ENCODE measurements at places on chromosomes 6 and 20. TPM values are rescaled to one million over a fixed set of nuclear protein-coding genes. Genes with fewer than 3 reads are reported as not detected.

- no peak overlapping the region for H3K27ac ChIP-seq
- no peak overlapping the region for H3K4me3 ChIP-seq
- DNase-seq: no peak
- H3K36me3 ChIP-seq: no peaks in the 10 kb centered on the region
- H3K4me1 ChIP-seq: no peaks in the 10 kb centered on the region
Observed at GRCh38 chr6:73017476-73017875, 207.8 kb downstream of the KHDC1L start.

Gene TNFRSF6B
- total RNA-seq: not detected

DNA sequence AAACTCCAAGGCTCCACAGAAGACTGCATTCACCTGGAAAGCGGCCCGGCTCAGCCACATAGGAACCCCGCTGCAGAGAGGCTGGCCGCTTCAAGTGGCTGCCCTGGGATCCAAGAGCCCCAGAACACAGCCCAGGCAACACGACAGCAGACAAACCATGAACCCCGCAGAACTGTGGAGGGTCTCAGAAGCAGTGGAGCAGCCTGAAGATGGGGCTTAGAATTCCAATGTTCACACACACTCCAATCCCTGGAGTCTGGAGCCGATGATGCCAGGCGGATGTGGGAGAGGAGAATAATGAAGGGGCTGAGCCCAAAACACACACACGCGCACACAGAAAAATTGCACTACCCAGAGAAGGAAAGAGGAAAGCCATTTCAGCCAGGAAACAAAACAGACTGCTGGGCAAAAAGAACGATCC, 52.4 kb downstream of the NINL start:
- H3K4me1 ChIP-seq: no peaks in the 10 kb centered on the region
- H3K27ac ChIP-seq: no peak overlapping the region
- no peak for DNase-seq
- H3K4me3 ChIP-seq: no peak overlapping the region

Gene COL9A3
- total RNA-seq: not detected

- H3K4me1 ChIP-seq: peaks cover 11% of the 10 kb centered on the region
- no peaks in the 10 kb centered on the region for H3K27me3 ChIP-seq
- H3K27ac ChIP-seq: no peak overlapping the region
- peaks cover 30% of the 10 kb centered on the region for H3K36me3 ChIP-seq
- H3K4me3 ChIP-seq: no peak overlapping the region
Observed at GRCh38 chr20:47659904-47660601, 125.2 kb downstream of the SULF2 start.

- peaks cover 3% of the 10 kb centered on the region for H3K4me1 ChIP-seq
- no peak for DNase-seq
- peaks cover 16% of the 10 kb centered on the region for H3K36me3 ChIP-seq
- H3K27me3 ChIP-seq: no peaks in the 10 kb centered on the region
- H3K4me3 ChIP-seq: no peak overlapping the region
- H3K27ac ChIP-seq: no peak overlapping the region
Observed at GRCh38 chr20:13723011-13723410, 61.7 kb downstream of the ESF1 start.

DNA sequence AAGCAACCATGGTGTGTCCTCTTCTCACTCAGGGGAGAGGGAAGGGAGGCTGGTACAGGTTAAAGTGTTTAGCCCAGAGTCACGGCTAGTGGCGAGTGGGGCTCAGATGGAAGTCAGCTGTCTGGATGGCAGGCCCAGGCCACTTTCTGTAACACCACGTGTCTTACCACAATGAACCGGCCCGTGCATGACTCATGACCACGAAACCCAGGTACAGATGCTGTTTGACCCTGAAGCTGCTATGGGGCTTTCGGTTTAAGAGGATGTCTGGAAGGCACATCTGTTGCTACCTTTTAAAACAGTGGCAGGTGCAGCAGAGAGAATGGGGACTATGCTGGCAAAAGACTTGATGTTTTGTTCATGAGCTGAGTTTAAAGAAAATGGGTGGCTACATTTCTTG, 36.5 kb upstream of the MPC1 start:
- H3K27me3 ChIP-seq: peaks cover 4% of the 10 kb centered on the region
- peak; percentile 61 for DNase-seq
- no peak overlapping the region for H3K4me3 ChIP-seq
- H3K27ac ChIP-seq: no peak overlapping the region

Gene EPHA7
- not detected for total RNA-seq

GRCh38 chr6:124490122-124490521, 472.1 kb upstream of the RNF217 start:
- H3K4me1 ChIP-seq: no peaks in the 10 kb centered on the region
- no peak for DNase-seq
- H3K4me3 ChIP-seq: no peak overlapping the region
- no peaks in the 10 kb centered on the region for H3K27me3 ChIP-seq

DNA sequence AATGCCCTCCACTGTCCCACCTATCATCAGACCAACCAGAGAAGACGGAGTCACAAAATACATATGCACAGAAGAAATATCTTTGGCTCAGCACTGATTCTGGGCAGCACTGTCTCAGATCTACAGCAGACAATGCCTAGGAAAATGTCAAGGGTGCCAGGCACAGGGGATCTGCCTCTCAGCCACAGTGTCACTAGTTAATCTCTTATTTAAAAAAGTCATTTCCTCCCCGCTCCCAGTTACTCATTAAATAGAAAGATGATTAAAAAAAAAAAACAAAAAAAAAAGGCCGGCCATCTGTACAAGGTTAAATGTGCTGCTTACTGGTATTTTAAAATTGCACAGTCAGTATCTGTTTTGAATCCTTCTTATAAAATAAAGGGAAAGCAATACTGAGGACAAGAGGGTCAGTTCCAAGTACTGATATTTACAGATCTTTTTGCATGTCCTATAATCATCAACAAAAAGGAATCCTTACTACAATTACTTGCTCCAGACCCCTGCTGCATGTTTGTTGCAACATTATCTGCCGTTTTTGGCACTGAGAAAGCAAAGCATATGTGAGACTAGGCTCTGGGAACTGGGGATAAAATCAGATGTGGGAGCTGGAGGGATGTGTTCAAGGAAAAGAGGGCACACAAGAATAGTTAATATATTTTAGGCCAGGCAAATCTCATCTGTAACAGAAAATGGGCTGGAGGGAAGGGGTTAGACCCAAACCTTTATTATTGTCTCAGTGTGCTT, 299.3 kb downstream of the KIF16B start:
- DNase-seq: no peak
- no peaks in the 10 kb centered on the region for H3K27me3 ChIP-seq
- no peaks in the 10 kb centered on the region for H3K36me3 ChIP-seq
- H3K4me3 ChIP-seq: no peak overlapping the region
- H3K4me1 ChIP-seq: no peaks in the 10 kb centered on the region

- H3K36me3 ChIP-seq: no peaks in the 10 kb centered on the region
- DNase-seq: no peak
- no peaks in the 10 kb centered on the region for H3K4me1 ChIP-seq
- no peak overlapping the region for H3K27ac ChIP-seq
Observed at GRCh38 chr20:60667641-60668040, 584.4 kb upstream of the CDH4 start.

DNA sequence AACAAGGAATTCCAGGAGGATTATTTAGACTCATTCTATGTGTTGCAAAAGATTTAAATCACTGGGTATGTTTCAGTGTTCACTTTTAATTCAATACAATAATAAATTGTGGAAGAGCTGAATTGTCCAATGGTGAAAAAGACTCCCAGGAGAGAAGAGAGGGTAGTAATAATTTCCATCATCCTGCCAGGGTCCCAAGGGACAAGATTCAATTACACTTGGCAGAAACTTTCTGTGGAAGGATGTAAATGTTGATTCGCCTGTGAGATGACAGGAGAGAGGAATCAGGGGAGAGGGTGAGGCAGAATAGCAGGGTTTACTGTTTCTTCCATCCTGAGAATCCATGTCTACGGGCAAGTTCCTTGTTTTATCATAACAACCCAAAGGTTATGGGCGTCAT, 342.7 kb downstream of the ESR1 start:
- H3K27me3 ChIP-seq: no peaks in the 10 kb centered on the region
- DNase-seq: no peak
- peaks cover 6% of the 10 kb centered on the region for H3K4me1 ChIP-seq
- no peak overlapping the region for H3K4me3 ChIP-seq
- H3K36me3 ChIP-seq: peaks cover 53% of the 10 kb centered on the region
- H3K27ac ChIP-seq: no peak overlapping the region

- peaks cover 19% of the 10 kb centered on the region for H3K36me3 ChIP-seq
- H3K27ac ChIP-seq: peak overlapping the region; percentile 94
- H3K4me1 ChIP-seq: peaks cover 41% of the 10 kb centered on the region
- no peaks in the 10 kb centered on the region for H3K27me3 ChIP-seq
- no peak for DNase-seq
- H3K4me3 ChIP-seq: peak overlapping the region; percentile 16
Observed at GRCh38 chr6:131419702-131420101, 153.3 kb upstream of the ARG1 start.

DNA sequence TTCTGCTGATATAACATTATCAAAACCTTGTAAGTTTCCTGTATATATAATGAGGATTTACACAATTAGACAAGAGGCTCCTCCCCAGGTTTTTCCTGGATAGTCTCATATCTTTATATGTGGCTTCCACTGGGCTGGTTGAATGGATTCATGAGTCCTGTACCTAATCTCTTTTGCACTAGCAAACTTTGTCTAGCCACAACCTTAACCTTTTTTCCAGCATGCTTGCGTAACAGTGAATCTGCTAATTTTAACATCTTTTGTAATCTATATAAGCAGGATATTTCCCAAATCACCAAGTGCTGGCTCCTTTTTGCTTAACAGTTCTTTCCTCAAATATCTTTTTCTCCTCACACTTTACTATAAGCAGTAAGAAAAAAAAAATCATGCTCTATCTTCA, 153.6 kb downstream of the COL21A1 start:
- H3K36me3 ChIP-seq: no peaks in the 10 kb centered on the region
- DNase-seq: no peak
- no peak overlapping the region for H3K4me3 ChIP-seq
- no peak overlapping the region for H3K27ac ChIP-seq
- H3K4me1 ChIP-seq: no peaks in the 10 kb centered on the region

GRCh38 chr6:36766399-36766945, 68.8 kb downstream of the RAB44 start:
- H3K36me3 ChIP-seq: peaks cover 2% of the 10 kb centered on the region
- no peak overlapping the region for H3K27ac ChIP-seq
- DNase-seq: no peak
- H3K4me3 ChIP-seq: no peak overlapping the region
- no peaks in the 10 kb centered on the region for H3K27me3 ChIP-seq

- H3K36me3 ChIP-seq: no peaks in the 10 kb centered on the region
- no peaks in the 10 kb centered on the region for H3K27me3 ChIP-seq
- DNase-seq: no peak
Observed at GRCh38 chr6:123967905-123968304, 164.2 kb downstream of the NKAIN2 start.

Gene BMP7
- 0.12 TPM for total RNA-seq

DNA sequence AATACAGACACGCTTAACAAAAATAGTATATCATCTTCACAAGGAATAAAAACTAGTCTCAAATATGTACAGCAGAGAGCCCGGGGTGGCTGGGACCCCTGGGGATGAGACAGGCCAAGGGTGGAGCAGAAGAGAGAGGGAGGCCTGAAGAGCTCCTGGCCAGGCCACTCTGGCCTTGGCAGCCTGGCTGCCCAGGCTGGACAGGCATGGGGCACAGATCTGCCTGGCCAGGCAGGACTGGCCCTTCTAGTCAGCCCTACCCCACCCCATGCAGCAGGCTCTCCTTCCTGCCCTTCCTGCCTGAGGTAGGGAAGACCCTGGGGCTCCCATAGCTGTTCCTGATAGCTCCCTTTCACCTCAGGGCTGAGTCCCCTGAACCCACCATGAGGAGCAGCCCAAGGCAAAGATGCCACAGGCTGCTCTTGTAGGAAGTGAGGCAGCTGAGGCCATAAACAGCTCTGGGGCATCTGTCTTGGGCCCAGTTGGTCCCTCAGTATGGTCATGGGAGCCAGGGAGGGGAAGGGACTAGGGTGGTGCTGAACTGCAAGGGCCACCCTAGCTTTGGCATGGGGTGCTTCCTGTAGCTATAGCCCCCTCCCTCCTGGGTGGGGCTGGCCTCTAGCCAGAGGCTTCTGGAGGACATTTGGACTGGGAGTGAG, 27.1 kb downstream of the COX4I2 start:
- H3K27ac ChIP-seq: peak overlapping the region; percentile 76
- no peak overlapping the region for H3K4me3 ChIP-seq
- H3K27me3 ChIP-seq: no peaks in the 10 kb centered on the region

Gene DNAH8
- total RNA-seq: 0.05 TPM

GRCh38 chr6:166443166-166443565, 60.4 kb upstream of the MPC1 start:
- no peaks in the 10 kb centered on the region for H3K4me1 ChIP-seq
- H3K4me3 ChIP-seq: no peak overlapping the region
- H3K27ac ChIP-seq: no peak overlapping the region
- no peak for DNase-seq
- peaks cover 11% of the 10 kb centered on the region for H3K27me3 ChIP-seq
- H3K36me3 ChIP-seq: no peaks in the 10 kb centered on the region

Gene PIGU
- total RNA-seq: 25.9 TPM

GRCh38 chr6:32790306-32790705, 26.5 kb downstream of the HLA-DOB start:
- H3K27ac ChIP-seq: no peak overlapping the region
- peaks cover 16% of the 10 kb centered on the region for H3K4me1 ChIP-seq
- H3K27me3 ChIP-seq: peaks cover 64% of the 10 kb centered on the region
- no peaks in the 10 kb centered on the region for H3K36me3 ChIP-seq
- no peak overlapping the region for H3K4me3 ChIP-seq

Gene DYNLRB1
- total RNA-seq: 92.0 TPM

Gene CST5
- not detected for total RNA-seq

DNA sequence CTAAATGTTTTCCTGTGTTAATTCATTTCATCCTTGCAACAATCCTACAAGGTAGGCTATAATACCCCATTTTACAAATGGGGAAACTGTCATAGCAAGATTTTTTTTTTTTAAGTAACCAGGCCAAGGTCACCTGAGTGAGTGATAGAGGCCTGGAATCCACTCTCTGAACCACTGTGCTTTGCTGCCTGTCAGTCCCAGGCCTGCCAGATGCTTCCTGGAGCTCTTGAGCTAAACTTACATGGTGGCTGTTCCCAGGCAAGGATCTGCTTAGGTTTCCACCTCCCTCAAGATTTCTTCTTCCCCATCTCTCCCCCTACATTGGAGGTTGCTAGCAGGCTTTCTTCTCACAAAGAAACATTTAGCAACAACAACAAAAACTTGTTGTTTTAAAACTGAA, 32.7 kb upstream of the RNF8 start:
- DNase-seq: no peak
- peak overlapping the region; percentile 3 for H3K27ac ChIP-seq
- H3K4me3 ChIP-seq: no peak overlapping the region
- H3K27me3 ChIP-seq: no peaks in the 10 kb centered on the region
- H3K4me1 ChIP-seq: peaks cover 19% of the 10 kb centered on the region

Gene FAM209B
- total RNA-seq: 1.2 TPM

Gene MAP7
- 2.3 TPM for total RNA-seq

All from activated T-helper 1 cell treated with anti-CD3 and anti-CD28 coated beads, Interleukin-12 subunit alpha, Interleukin-12 subunit beta, Interleukin-2, Interleukin-4 antibody, amounts not matched to agents 30 ng/mL and 10 ng/mL and 1 ng/mL, durations not matched to agents 14 hours and 24 hours and 36 hours (primary cell).